ENCODE measurements at places on chromosomes 7 and 10.

GRCh38 chr10:43980313-43980712 is 331.6 kb upstream of the ZNF32 start:
- no peak for DNase-seq

DNA sequence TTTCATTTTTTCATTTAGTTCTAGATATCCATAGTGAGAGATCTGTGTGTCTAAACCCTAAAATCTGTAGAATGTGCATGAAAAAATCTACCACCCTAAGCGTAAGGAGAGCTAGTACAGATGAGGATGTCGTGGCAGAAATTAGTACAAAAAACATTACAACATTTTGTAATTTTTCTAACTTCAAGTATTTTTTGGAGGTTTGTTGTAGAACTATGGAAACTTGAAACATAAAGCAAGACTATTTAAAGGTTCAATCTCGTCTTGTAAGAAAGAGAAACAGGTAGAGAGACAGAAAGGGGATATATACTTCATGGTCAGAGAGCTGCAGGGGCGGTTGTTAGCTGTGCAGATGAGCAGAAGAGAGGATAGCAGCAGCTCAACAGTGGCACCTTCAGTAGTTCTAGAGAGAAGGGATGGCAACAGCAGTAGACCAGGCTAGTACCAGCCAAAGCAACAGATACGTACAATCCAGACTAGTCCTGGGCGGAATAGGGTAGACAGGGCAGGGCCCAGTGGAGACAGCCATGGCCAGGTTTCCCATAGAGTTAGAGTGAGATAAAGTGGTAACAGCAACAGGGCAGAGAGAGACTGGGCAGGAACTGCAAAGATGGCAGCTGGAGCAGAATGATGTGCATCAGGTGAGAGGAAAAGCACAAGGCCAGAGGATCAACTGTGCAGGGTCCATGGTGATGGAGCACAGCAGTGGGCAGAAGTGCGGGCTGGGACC is 145.2 kb downstream of the FRMD4A start:
- no peak for DNase-seq

DNA sequence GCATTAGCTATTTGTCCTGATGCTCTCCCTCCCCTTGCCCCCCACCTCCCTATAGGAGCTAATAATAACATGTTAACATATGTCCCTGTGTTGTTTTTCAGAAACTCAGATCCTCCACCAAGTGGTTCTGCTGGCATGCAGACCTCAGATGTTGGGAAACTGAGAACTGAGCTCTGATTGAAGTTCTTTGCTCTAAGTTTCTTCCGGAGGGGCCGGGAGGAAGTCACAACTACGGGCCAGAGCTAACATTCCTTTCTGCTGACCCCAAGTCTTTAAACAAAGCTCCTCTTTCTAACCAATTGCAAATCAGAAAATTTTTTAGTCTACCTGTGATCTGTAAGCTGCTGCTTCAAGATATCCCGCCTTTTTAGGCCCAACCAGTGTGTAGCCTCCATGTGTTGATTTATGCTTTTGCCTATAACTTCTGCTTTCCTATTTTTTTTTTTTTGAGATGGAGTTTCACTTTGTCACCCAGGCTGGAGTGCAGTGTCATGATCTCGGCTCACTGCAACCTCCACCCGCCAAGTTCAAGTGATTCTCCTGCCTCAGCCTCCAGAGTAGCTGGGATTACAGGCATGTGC is 66.6 kb downstream of the LYZL1 start:
- no peak for DNase-seq

DNA sequence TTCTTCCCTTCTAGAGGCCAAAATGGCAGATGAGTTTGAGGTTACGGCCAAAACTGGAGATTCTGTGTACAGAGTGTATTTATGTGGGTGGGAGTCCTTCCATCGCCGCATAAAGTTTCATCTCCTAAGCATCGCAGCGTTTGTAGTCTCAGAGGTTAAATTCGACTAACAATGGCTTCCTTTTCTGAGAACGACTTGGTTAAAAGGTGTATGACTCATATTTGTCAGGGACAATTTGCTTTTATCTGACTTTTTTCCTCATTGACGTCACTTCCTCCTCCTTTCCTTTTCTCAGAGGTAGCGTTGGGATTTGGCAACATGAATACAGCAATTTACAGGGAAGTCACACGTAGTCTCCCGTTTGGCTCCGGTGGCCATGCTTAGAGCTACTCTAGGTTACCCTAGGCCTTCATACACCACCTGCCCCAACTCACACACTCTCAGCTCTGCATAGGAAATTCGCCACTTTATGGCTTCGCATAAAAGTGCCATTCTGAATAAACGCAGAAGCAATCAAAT is 37.6 kb upstream of the TCF7L2 start:
- DNase-seq: no peak

GRCh38 chr7:87944547-87944946 is 10.5 kb downstream of the ADAM22 start:
- no peak for DNase-seq

DNA sequence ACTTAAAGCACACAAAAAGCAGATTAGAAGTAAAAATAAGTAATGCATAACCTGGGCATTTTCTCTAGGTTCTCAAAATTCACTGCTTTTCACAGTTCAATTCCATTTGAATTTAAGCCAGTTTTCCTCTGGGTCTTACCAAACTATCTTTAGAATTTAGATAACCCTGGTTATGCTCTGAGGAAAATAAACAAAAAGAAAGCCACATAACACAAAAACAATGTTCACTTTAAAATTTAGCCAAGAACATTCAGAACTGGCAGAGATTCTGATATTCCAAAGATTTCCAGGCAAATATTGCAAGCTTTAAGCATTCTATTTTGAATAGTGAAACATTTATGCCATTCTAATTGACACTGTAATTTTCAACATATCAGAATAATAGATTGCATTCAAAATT is 50.7 kb upstream of the PRKG1 start:
- DNase-seq: no peak

DNA sequence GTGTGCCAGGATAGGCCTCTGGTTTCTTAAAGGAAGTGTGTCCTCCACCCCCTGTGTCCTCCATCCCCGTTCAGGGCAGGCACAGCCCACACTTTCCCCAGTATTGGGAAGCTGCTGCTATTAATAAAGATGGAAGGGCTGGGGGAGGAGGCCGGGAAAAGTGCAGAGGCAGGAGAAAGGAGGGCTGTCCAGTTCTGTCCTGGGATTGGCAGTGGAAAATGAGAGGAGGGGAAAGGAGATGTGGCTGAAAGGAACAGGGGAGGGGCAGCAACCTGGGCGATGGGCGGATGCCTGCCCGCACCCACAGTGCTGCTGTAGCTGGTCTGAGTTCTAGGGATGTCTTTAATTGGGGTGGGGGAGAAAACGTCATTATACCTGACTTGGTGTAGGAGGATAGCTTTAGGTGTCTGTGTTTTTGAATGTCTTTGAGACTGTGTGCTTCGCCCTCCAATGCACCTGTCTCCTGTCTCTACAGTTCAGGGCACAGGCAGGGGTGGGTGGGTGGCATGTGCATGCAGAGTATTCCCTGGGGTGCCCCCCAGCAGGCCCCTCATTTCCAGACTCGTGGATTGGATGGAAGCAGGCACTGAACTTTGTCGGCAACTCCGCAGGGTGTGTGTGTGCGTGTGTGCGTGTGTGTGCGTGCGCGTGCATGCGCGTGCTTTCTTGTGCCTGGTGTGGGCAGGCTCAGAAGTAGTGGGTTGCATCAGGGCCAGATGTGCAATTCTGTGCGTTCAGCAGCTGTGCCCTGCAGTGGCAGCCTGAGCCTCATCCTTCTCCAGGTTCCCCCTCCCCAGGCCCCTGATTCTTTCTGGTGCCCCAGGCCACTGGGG is 2.5 kb downstream of the TRIM8 start:
- no peak for DNase-seq

GRCh38 chr10:43640603-43641002 is 8.1 kb downstream of the ZNF32 start:
- DNase-seq: no peak

DNA sequence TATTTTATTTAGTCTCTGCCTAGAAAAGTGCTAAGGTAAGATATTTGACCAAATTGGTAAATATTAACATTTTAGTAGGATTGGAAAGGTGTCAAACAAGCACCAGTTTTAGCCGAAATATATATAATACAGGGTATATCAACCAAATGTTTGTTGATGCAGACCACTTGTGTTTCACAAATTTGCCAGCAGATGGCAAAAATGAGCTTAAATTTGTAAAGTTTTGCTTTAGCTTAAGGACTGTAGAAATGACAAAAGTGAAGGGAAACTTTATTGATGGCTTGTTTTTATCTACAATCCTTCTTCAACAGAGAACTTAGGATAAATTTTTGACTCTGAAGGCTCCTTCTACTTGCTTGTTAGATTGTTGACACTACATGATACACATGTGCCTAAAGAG is 4.8 kb upstream of the POLR1F start:
- DNase-seq: no peak

DNA sequence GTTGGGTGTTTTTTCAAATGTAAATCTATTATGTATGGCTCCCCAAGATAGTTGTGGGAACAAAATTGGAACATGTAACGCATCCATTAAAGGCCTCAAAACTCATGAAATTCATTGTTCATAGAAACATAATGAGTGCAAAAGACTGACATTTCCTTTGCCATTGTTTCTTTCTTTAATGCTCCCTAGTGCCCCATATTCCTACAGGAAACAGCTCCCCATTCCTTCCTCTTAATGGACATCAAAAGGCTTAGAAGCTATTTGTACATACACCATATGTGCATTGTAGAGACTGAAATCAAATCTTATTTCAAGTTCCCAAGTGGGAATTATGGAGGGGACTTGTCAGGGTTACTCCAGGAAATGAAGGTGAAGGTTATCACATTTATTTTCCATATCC is 139.1 kb downstream of the AHR start:
- DNase-seq: no peak

DNA sequence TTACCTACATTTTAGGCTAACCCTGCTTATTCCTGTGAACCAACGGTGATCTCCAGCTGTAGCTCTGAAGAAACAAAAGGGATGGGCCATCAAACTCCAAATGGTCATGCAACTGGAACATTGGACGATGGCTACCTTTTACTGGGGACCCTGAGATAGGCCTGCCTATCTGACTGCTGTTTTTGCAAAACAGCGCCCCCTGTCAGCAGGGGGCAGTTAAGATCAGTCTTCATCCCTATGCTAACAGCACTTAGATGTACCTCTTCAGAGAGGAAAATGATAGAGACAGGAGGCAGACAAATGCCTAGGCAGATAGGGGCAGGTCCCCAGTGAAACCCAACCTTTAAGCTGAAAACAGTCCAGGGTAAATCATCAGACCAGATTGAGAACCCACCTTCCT is 1085.4 kb upstream of the SORCS1 start:
- DNase-seq: no peak

GRCh38 chr7:122303531-122304318 is 825 bp downstream of the FEZF1 start:
- no peak for DNase-seq

- no peak for DNase-seq
These were observed 29.4 kb upstream of the ANAPC16 start for GRCh38 chr10:72186258-72186981.

DNA sequence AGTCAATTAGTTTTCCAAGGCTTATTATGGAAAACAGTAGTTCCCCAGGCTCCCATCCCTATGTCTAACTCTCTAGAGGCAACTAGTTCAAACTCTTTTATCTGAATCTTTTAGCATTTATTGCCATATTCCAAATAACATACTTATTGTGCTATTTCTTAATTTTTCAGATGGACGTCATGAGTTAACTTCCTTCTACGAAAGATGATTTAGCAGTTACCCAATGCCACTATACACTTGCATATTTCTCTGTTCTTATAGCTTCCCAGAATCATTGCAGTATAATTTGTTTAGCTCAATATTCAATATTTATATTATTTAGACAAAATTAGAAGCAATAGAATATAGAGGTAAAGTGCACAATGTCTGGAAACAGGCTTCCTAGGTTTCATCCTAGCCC is 52.8 kb downstream of the REEP3 start:
- DNase-seq: no peak

DNA sequence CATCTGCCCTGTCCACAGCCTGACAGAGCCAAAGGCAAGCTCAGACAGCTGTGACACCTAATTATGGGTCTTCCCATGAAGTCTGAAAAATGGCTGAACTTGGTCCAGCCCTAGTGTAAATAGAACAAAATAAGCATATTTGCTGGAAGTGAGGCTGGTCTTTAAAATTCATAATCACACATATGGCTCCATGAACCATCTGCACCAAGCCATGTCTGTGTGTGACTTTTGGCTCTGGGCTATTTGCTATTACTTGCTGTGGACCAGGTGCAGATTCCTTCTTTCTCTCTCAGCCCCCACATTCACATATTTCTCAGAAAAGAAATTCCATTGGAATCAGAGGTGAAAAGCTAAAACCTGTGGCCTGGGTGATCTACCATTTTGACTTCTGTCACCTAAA is 175.9 kb downstream of the PDE1C start:
- no peak for DNase-seq

GRCh38 chr7:32020551-32021159 is 49.6 kb downstream of the PDE1C start:
- no peak for DNase-seq

DNA sequence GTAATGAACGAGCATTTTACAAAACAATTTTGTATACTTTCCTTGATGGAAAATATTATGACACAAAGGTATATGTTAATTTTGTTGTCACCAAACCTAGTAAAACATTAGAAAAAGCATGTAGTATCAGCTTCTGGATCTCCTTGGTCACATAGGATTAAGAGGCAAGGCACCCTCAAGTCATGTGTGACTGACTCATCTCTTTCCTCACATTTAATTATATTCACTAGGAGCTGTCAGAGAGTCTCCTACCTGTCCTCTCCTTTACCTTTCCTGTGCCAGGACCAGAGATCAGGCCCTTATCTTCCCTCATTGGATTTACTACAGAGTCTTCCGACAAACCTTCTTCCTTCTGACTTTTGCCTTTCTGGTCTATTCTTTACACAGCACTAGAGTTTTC is 111.3 kb upstream of the RPA3 start:
- no peak for DNase-seq

- DNase-seq: no peak
These were observed 19.8 kb upstream of the FAM133B start for GRCh38 chr7:92609921-92610518.

DNA sequence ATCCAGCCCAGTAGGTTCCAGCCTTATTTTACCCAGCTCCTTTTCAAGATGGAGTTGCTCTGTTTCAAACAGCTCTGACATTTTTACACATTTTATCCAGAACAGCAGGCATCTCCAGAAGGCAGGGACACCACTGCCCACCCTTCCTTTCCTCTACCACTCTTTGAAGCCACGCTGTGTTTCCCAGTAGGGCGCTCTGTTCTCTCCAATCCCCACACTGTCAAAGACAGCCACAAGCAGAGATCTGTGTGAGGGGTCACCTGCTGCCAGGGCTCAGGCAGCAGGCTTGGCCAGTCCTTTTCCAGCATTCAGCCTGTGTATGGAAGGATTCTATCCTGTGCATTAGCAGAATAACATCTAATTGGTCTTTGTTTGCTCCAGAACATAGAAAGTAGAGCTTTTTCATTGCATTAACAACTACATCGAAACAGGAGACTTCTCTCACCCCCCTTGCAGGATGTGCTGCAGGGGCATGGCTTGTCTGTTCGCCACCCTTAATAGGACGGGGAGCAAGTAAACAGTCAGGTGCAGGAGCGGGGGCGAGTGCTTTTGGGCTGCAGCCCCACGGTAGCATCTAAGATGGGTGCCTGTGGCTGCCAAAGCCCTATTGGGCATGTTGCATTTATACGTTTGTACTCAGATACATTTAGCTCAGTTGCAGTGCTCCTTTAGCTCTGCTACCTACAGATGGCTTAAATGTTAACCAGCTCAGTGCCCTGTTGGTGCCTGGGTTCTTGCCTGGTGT is 326.1 kb downstream of the GALNT17 start:
- no peak for DNase-seq

All from cortex of kidney (tissue), 1 donor.